Uterus (tissue), 4 donors: ENCODE measurements at places on chromosomes 5 and 9.

- no peaks in the 10 kb centered on the region for H3K27me3 ChIP-seq
- no peaks in the 10 kb centered on the region for H3K4me1 ChIP-seq
- no peak for DNase-seq
Measured at GRCh38 chr5:159184858-159185381, 24.4 kb downstream of the RNF145 start.

GRCh38 chr9:91758491-91758981 lies 191.5 kb downstream of the ROR2 start:
- no peak overlapping the region for H3K4me3 ChIP-seq
- no peak overlapping the region for H3K27ac ChIP-seq
- no peaks in the 10 kb centered on the region for H3K36me3 ChIP-seq
- no peaks in the 10 kb centered on the region for H3K27me3 ChIP-seq
- no peak for DNase-seq
- H3K4me1 ChIP-seq, result no peaks in the 10 kb centered on the region

GRCh38 chr5:173308226-173308625 lies 20.0 kb downstream of the STC2 start:
- no peaks in the 10 kb centered on the region for H3K36me3 ChIP-seq
- no peak overlapping the region for H3K27ac ChIP-seq
- no peak overlapping the region for H3K4me3 ChIP-seq
- DNase-seq, result no peak
- H3K4me1 ChIP-seq, result peaks cover 10% of the 10 kb centered on the region
- no peaks in the 10 kb centered on the region for H3K27me3 ChIP-seq

DNA sequence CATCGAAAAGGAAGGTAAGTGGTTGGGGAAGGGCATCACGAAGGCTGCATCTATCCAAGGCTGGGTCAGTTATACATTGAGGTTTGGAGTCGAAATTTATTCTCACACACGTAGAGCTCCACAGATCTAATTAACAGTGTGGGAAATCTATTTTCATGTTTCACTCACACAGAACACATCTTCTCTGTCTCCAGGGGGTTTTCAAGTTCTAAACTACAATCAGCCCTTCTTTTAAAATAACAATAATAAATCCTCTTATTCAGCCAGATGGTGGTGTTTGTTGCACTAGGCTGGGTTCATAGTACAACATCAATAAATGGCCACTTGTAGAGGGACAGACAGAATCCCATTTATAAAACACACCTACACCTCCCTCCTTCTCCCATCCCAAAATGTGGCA lies 174.5 kb upstream of the KLF9 start:
- H3K27ac ChIP-seq, result peak overlapping the region; percentile 96
- DNase-seq, result no peak
- no peaks in the 10 kb centered on the region for H3K36me3 ChIP-seq
- peaks cover 33% of the 10 kb centered on the region for H3K4me1 ChIP-seq

DNA sequence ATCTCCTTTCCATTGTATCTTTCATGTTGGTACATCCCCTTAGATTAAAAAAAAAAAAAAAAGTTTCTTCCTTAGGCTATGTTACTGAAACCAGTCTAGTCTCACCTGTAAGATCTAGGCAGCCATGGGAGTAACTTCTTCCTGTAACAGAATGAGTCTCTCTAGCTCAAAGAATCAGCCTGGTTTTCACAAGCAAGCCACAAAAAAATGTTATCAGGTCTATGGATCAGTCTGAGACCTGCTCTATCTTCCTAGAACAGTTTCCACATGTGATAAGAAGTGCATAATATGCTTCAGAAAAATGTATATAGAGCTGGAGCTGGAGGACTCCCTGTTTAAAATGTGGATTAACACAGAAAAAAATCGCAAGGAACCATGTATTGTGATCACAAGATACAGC lies 53.8 kb downstream of the ARRDC3 start:
- H3K36me3 ChIP-seq, result no peaks in the 10 kb centered on the region
- no peak for DNase-seq
- H3K27me3 ChIP-seq, result no peaks in the 10 kb centered on the region
- H3K4me1 ChIP-seq, result no peaks in the 10 kb centered on the region
- no peak overlapping the region for H3K27ac ChIP-seq

GRCh38 chr5:134506054-134507039 lies 19.1 kb upstream of the JADE2 start:
- no peaks in the 10 kb centered on the region for H3K36me3 ChIP-seq
- no peak overlapping the region for H3K4me3 ChIP-seq
- H3K27ac ChIP-seq, result peak overlapping the region; percentile 30

DNA sequence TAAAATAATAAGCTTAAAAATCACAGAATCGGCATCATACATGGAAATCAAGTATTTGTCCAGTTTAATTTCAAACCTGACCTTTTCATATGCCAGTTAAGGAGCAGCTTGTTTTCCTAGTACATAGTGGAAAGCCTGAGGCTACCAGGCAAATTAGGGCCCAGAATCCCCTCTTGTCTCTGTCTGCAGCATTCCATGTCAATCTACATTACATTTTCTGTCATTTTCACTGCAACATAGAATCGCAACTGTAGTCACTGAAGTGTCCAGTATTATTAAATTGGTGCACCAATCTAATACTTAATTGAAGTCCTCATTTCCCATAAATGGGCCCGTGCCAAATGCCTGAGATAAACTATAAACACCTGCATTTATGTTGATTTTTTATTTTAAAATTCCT lies 1352.2 kb upstream of the ACO1 start:
- H3K4me1 ChIP-seq, result no peaks in the 10 kb centered on the region
- DNase-seq, result no peak
- no peak overlapping the region for H3K4me3 ChIP-seq
- H3K27ac ChIP-seq, result no peak overlapping the region
- H3K36me3 ChIP-seq, result no peaks in the 10 kb centered on the region
